ENCODE measurements at places on chromosomes 7 and 10.

GRCh38 chr7:26329520-26330255 lies 38.0 kb downstream of the SNX10 start:
- DNase-seq = no peak

DNA sequence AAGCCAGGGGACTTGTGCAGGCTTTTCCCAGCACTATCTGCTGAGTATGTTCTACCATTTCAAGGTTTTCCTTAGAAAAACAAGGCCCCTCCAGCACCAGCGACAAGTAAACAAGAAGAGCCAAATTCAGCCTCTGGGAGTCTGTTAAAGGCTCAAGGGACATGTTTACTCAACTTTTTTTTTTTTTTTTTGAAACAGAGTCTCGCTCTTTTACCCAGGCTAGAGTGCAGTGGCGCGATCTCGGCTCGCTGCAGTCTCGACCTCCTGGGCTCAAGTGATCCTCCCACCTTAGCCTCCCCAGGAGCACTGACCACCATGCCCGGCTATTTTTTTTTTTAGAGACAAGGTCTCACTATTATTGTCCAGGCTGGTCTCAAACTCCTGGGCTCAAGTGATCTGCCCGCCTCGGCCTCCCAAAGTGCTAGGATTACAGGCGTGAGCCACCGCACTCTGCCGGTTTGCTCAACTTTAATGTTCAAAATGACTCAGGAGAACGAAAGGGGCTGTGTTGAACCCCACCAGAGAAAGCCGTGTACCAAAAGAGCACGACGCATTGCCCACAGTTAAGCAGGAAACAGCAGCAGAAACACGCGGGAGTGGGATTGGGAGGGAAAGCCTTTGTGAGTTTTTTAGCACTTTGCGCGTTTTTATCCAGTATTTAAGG lies 772 bp downstream of the PRDX3 start:
- no peak for DNase-seq

DNA sequence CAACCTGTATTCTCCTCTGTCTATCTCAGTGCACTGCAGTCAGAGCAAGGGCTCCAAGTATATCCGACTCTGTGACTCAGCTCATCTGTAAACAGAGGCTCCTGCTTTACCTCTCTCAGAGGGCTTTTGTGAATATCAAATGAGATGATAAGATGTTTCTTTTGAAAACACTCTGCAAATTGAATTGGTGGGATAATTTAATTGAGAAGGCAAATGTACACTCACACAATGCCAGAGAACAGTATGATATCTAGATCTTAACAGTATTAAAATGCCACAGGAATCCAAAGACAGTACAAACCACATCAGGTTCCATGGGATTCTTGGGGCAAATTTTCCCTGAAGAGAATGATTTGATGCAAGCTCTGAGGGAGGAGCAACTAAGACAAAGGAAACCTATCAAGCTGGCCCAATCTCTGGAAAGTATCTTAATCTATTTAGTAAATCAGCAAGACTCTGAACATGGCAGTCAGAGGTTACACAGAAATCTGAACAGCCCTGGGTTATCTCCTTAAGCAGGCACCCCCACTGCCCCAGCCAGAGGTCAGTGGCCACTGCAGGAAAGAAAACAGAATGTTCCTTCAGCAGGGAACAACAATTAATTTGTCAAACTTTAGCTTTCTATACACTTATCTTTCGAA lies 45.9 kb downstream of the DOCK4 start:
- no peak for DNase-seq

- peak; percentile 16 for DNase-seq
These were observed 741.4 kb upstream of the POT1 start for GRCh38 chr7:125670926-125671572.

- DNase-seq = no peak
These were observed 18.3 kb downstream of the VWDE start for GRCh38 chr7:12385364-12385786.

DNA sequence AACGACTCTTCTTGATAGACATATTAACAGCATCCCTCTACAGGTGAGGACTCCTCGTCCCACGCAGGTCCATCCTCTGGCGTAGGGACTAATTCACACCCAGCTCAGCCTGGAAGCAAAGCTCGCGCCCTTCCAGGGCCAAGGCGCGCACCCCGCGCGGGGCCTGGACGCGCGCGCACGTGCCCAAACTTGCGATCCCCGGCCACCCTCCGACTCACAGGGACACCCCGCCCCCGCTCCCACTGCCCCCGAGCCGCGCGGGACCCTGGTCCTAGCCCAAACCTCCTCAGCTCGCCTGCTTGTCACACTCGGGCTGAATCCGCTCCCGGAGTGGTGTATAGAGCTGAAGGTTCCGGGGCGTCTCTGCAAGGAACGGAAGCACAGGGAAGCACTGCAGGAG lies 76.9 kb downstream of the ZNF248 start:
- DNase-seq = no peak

DNA sequence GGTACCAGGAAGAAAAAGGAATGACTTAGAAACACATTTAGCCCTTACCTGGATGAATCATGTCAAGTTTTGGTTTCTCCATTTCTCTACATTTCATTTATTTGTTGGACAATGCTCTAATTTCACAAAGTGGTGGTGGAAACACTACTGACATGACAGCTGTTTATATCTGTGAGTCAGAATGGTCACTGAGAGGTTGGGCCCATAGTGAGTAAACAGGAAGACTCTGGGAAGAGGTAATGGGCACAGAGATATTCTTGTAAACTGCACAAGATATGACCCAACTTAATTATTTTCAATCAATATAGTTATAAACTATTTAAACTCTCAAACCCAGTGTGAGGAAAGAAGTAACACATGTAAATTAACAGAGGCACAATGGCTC lies 176.3 kb upstream of the MEOX2 start:
- DNase-seq = no peak

- DNase-seq = no peak
These were observed 627.0 kb upstream of the CNTNAP2 start for GRCh38 chr7:145489609-145490008.

All from retinal pigment epithelial cell (primary cell).